Adrenal gland (tissue), 19 donors: ENCODE measurements at places on chromosomes 1 and 21. TPM values are rescaled to one million over a fixed set of nuclear protein-coding genes. Genes with fewer than 3 reads are reported as not detected.

DNA sequence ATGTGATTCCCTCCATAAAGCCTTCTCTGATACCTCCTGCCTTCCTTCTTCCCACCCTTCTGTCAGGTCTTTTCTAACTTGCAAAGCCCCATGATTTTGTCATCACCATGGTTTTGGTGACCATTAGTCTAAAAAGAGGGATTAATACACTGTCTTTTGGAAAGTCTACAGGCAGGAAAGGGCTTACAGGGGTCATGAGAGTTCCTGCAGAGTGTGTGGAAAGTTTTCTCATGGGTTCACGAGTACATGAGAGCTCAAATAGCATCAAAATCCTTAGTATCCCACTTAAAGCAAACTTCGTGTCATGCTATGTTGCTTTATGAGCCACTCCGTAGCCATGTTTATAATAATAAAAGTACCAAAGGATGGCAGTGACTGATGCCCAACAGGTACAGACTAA is 86.6 kb upstream of the BMP8A start:
- H3K27me3 ChIP-seq = no peaks in the 10 kb centered on the region
- no peak overlapping the region for H3K4me3 ChIP-seq
- peak overlapping the region; percentile 3 for H3K27ac ChIP-seq
- no peak for DNase-seq
- no peaks in the 10 kb centered on the region for H3K36me3 ChIP-seq

GRCh38 chr1:51515312-51515960 is 3.6 kb downstream of the EPS15 start:
- peak overlapping the region; percentile 67 for H3K27ac ChIP-seq
- DNase-seq = no peak
- no peak overlapping the region for H3K4me3 ChIP-seq
- H3K27me3 ChIP-seq = no peaks in the 10 kb centered on the region
- H3K36me3 ChIP-seq = no peaks in the 10 kb centered on the region

DNA sequence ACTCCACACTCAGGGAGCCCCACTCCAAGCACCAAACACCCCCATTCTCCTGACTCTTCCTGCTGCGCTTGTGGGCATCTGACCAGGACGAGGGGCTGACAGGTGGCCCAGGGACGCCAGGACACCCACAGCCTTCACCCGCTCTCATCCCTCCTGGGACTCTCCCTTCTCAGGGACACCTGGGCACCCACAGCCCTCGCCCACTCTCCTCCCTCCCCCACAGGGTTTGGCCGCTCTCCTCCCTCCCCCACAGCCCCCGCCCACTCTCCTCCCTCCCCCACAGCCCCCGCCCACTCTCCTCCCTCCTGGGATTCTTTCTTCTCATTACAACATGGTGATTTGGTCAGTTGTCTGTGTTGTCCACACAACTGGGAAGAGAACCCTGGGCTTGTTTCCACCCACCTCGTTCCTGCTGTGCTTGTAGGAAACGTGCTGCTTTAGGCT is 43.4 kb downstream of the PRDM15 start:
- no peaks in the 10 kb centered on the region for H3K27me3 ChIP-seq
- no peak for DNase-seq
- H3K4me3 ChIP-seq = no peak overlapping the region
- H3K27ac ChIP-seq = no peak overlapping the region

DNA sequence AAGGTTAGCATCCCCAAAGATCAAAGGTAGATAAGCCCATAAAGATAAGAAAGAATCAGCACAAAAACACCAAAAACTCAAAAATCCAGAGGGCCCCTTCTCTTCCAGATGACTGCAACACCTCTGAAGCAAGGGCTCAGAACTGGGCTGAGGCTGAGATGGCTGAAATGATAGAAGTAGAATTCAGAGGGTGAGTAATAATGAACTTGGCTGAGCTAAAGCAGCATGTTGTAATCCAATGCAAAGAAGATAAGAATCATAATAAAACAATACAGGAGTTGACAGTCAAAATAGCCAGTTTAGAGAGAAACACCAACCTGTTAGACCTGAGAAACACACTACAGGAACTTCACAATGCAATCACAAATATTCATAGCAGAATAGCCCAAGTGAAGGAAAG is 406.9 kb upstream of the CXADR start:
- DNase-seq = peak; percentile 38
- H3K4me3 ChIP-seq = no peak overlapping the region
- no peaks in the 10 kb centered on the region for H3K4me1 ChIP-seq
- H3K27ac ChIP-seq = no peak overlapping the region
- no peaks in the 10 kb centered on the region for H3K27me3 ChIP-seq
- no peaks in the 10 kb centered on the region for H3K36me3 ChIP-seq

GRCh38 chr1:54795841-54796468 is 5.2 kb downstream of the TTC22 start:
- H3K36me3 ChIP-seq = no peaks in the 10 kb centered on the region
- DNase-seq = no peak
- no peaks in the 10 kb centered on the region for H3K27me3 ChIP-seq
- no peak overlapping the region for H3K4me3 ChIP-seq

AMY1B gene
- not detected for total RNA-seq

CAPZB gene
- total RNA-seq = 330 TPM

RGS18 gene
- total RNA-seq = 6.1 TPM

DNA sequence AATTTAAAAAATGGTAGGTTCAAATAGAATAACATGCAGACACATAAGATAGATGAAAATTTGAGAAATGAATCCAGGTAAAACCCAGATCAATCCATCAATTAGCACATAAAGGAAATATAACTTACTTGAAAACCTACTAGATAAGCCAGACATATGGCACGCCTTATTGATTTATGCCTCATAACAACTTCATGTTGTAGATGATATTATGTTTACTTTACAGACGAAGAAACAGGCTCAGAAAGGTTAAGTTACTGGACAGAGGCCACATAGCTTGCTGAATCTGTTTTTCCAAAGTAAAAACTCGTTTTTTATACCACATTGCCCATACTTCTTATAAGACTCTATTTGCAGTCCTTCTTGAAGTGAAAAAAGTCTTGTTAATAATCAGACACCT is 22.1 kb upstream of the NCF2 start:
- H3K27me3 ChIP-seq = no peaks in the 10 kb centered on the region
- H3K4me1 ChIP-seq = no peaks in the 10 kb centered on the region
- H3K36me3 ChIP-seq = no peaks in the 10 kb centered on the region
- no peak overlapping the region for H3K4me3 ChIP-seq
- no peak overlapping the region for H3K27ac ChIP-seq

DNA sequence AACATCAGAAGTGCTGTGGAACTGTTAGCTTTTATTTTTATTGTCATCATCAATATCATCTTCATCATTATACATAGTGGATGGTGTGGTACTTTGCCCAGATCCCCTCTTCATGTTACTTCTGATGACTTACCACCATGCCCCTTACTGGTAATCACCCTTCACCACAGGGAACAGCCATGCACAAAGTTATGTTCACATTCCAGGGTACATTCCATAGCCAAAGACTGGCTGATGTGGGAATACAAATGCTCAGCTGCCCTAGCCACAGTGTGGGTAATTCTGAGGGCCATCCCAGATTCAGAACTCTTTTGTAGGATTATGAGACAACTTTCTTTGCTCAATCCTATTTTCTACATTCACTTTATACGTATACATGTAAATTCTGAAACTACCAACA is 691.3 kb upstream of the CXADR start:
- H3K4me3 ChIP-seq = no peak overlapping the region
- no peak for DNase-seq
- H3K27ac ChIP-seq = no peak overlapping the region

MOB3C gene
- total RNA-seq = 9.9 TPM

GRCh38 chr21:45831991-45832740 is 149.4 kb upstream of the COL6A1 start:
- no peak overlapping the region for H3K4me3 ChIP-seq
- no peaks in the 10 kb centered on the region for H3K27me3 ChIP-seq
- no peaks in the 10 kb centered on the region for H3K36me3 ChIP-seq
- no peak for DNase-seq

DNA sequence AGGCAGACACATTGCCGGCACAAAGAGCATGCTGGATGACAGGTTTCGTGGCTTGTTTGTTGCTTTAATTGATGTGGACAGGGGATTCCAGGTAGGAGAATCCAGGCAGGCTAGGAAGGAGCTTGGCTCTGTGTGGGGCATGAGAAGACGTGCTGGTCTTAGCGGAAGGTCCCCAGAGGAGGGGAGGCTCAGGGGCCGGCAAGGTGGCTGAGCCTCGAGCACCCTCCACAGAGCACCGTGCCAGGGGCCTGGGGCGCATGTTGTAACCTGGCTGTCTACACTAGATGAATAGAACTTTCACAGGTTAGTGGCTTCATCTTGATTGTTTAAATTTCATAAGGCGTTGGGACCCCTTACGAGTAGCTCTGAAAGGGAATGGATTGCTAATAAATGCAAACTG is 223.1 kb downstream of the CAMTA1 start:
- no peak overlapping the region for H3K4me3 ChIP-seq
- no peaks in the 10 kb centered on the region for H3K36me3 ChIP-seq
- no peaks in the 10 kb centered on the region for H3K4me1 ChIP-seq
- H3K27ac ChIP-seq = no peak overlapping the region
- no peaks in the 10 kb centered on the region for H3K27me3 ChIP-seq

OLIG2 gene
- not detected for total RNA-seq

DNA sequence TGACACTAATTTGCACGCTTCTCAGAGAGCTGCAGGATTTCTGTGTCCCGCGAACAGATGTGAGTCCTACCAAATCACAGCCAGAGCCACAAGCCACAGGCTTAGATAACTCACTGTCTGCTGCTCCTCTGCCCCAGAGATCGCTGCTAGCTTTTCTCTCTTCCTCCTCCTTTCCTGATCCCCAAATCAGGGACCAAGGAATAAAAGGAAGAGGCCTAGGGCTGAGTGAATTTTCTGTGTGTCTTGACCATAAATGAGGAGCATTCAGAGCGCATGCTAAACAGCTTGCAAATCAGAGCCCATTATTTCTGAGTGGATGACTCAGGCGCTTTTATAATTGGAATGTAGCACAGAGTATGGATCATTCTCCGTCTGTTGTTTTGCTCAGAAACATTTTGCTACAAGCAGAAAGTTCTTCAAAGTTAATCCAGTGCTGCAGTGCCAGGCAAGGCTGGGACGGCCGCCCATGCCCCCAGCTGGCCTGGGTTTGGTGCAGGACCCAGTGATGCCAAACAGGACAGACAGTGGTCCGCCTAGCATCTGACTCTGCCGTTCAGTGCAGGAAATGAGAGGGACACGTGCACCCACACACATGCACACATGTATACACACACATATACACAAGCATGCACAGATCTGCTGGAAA is 38.2 kb downstream of the KCNAB2 start:
- no peaks in the 10 kb centered on the region for H3K36me3 ChIP-seq
- H3K4me3 ChIP-seq = no peak overlapping the region
- DNase-seq = no peak
- no peak overlapping the region for H3K27ac ChIP-seq
- no peaks in the 10 kb centered on the region for H3K4me1 ChIP-seq

DNA sequence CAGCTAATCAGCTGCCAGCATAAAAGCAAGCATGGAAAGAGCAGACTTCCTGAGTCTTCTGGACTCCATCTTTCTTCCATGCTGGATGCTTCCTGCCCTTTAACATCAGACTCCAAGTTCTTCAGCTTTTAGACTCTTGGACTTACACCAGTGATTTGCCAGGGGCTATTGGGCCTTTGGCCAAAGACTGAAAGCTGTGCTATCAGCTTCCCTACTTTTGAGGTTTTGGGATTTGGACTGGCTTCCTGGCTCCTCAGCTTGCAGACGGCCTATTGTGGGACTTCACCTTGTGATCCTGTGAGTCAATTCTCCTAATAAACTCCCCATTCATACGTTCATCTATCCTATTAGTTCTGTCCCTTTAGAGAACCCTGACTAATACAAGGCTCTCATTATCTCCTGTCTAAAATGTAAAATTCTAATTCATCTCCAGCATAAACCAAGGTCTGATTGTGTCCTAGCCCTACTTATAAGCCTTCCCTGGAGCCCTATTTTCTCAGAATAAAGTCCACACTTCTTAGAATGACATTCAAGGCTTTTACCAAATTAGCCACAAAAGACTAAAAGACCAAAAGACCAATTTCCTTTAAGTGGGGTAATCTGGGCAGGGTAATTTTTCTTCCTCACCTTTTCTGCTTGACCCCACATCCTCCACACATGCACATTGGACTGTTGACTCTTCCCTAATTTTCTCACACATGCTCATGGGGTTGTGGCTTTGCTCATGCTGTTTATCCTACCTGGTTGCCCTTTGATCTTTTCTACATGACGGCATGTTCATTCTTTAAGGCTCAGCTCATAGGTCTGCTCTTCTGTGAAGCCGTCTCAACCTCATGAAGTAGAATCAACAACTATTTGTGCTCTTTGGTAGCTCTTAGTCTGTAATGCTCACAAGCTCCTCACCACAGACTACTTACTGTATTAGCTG is 18.1 kb upstream of the ENAH start:
- no peaks in the 10 kb centered on the region for H3K36me3 ChIP-seq
- no peaks in the 10 kb centered on the region for H3K27me3 ChIP-seq
- no peaks in the 10 kb centered on the region for H3K4me1 ChIP-seq
- no peak for DNase-seq
- H3K27ac ChIP-seq = no peak overlapping the region

CFAP74 gene
- 1.2 TPM for total RNA-seq
